ENCODE measurements at places on chromosomes 4 and X.
A peak's percentile ranks its signal among the peaks of the same experiment; 100 is the strongest.

- DNase-seq = peak; percentile 70
Observed at GRCh38 chrX:68415316-68415715, 18.0 kb downstream of the OPHN1 start.

- no peak for DNase-seq
Observed at GRCh38 chr4:4408576-4409335, 21.9 kb downstream of the NSG1 start.

GRCh38 chr4:1417522-1418390 is 11.5 kb upstream of the NKX1-1 start:
- DNase-seq = no peak

GRCh38 chr4:1338752-1339414 is 8.1 kb upstream of the UVSSA start:
- no peak for DNase-seq

GRCh38 chrX:58051346-58051745 is 141.1 kb upstream of the ZXDA start:
- DNase-seq = no peak

DNA sequence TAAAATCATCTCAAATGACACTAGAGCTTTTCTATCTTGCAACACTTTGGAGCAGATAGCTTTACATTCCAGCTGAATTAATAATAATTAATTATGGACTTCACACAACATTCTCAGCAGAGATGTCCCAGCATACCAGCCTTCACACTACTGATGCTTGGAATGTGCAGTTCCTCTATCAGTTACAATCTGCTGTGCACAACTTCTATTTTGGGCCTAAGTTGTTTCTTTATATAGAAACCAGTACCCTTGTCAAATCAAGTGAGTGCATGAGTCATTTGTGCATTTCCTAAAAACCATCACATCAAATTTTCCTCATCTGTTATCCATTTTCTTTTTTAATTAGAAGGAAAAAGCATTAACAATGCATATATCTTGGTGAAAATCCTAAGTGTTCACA is 8.8 kb upstream of the RASL11B start:
- DNase-seq = peak; percentile 48

DNA sequence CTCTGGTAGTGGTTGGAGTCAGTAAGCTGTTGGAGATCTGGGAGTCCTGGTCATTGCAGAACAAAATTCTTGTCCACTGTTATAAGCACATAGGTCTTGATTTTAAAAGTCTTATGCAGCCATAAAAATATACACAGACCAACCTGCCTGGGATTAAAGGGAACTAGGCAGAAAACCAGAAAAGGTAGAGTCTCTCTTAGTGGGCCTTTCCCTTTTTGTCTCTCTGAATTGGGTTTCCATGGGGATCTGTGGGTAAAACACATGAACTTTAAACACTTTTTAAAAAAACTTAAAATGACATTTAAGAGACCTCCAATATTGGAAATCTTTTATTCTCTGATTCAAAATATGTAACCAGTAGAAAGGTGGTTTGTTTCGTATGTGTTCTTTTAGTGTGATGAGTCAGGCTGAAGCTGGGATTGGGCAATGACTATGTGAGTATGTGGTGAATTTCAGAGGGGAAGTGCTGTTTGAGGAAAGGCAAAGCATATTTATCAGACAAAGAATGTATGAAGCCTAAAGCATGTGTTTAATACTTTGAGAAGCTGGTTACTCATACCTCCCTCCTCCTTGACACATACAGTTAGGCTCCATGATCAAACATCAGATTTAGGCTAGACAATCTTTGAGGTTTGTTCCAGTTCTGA is 29.6 kb downstream of the SLC16A2 start:
- DNase-seq = peak; percentile 49

- no peak for DNase-seq
Observed at GRCh38 chr4:80188801-80189458, 8.4 kb upstream of the PRDM8 start.

DNA sequence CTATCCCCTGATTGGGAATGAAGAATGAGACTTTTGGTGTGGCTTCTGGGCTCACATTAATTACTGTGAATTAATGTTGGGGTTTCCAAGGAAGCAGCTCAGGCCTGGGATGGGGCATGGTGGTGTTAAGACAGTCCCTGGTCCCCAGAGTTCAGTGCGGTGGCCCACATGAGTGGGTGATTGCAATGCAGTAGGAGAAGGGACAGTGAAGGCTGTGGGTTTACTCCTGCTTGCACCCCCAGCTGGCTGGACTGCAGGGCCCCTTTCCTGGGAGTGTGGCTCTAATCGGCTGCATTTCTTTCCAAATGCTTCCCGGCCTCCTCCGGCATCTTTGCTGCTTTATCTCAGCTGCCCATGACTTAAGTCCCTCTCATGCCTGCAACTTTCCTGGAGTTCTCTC is 28.2 kb upstream of the GPR78 start:
- no peak for DNase-seq

- DNase-seq = no peak
Observed at GRCh38 chr4:120691536-120691935, 231.0 kb downstream of the PRDM5 start.

DNA sequence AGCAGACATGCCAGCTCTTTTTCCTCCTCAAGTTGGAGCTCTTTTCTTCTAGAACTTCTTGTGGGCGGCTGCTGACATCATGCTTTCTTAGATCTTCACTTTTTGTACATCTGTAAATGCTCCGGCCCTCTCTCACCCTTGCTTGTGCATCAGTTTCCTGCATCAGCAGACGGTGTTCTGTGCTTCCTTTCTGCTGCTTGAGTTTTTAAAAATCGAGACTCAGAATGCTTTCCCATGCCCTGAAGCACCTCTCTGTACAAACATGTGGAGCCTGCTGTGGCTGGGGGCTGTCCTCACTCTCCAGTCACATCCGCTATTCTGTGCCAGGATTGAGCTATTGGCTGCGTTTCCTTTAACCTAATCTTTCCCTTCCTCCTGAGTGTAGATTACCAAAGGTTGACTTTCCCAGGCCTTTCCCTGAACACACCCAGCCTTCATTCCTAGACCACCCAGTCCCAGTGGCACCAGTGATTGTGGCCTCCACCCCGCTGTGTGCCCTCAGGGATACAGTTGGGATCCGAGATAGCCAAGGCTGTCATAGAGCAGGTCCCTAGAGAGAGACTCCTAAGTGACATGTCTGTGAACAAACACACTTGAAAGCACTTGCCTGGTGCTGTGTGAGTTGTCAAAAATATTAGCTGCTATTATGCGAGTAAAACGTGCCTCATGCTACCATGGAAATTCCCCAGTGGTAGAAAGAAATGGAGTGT is 41.9 kb downstream of the TNIP2 start:
- peak; percentile 51 for DNase-seq

- peak; percentile 24 for DNase-seq
Observed at GRCh38 chrX:3748052-3748559, 34.7 kb upstream of the PRKX start.

DNA sequence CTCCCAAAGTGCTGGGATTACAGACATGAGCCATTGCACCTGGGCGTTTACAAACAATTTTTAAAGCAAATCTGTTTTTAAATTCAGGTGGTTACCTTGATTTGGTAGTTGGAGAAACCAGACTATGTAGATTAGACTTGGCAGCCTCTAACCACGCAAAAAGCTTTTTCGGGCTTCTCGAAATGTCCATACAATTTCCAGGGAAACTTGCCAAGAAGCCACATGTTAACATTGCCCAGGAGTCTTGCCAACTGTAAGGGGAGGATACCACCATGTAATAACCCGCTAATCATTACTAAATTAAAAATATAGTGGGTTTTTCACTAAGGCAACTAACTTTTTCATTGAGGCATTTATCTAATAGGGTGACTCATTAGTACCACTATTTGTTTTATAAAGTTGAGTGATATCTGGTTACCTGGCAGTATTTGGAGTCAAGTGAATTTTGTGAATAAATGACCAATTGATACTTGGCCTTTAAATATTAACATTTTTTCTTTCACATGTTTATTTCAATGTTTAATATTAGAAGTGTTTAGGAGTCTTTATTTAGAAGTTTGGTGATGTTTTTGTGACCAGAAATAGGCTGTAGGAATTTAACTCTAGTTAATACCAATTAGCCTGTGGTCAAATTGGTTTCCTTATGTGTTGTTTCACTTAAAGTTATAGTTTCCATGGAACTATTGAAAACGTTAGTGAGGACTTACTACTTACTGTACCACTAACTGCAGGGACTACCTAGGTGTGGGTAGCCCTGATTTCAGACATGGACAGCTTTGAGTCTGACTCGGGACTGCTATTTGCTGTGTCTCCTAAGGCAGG is 61.3 kb downstream of the CLDN34 start:
- DNase-seq = no peak

GRCh38 chrX:66915893-66916292 is 277.0 kb upstream of the EDA2R start:
- no peak for DNase-seq

- DNase-seq = peak; percentile 70
Observed at GRCh38 chrX:68511255-68511654, 12.4 kb downstream of the YIPF6 start.

DNA sequence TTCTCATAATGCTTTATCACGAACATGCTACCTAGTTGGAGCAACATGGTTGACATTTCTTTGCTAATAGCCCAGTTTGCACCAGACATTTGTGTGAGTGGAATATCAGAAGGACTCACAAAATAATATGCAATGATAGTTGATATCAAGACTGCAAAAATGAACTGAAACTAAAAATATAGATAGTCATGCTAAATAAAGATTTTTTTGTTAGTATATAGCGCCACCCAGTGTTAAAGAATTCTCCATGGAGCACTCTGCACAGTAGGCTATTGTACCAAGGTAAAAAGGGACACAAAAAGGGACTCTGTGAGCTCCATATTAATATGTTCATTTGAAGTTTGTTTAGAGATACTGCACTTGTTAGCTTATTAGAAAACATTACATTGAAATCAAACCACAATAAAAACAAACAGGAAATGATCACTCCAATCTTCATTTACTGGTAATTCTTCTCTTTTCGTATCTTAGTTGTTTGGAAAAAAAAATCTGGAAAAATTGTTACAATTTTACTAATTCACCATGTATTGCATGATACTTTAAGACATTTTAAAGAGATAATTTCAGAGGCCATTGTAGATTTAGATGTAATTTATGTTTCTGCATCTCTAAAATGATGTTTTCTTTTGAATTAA is 1509.6 kb downstream of the ADGRL3 start:
- DNase-seq = peak; percentile 34

- DNase-seq = no peak
Observed at GRCh38 chr4:78369679-78370078, 181.9 kb upstream of the ANXA3 start.

GRCh38 chr4:6972911-6973310 is 63.3 kb downstream of the TBC1D14 start:
- DNase-seq = no peak

- no peak for DNase-seq
Observed at GRCh38 chr4:89994176-89994873, 99.7 kb downstream of the MMRN1 start.

DNA sequence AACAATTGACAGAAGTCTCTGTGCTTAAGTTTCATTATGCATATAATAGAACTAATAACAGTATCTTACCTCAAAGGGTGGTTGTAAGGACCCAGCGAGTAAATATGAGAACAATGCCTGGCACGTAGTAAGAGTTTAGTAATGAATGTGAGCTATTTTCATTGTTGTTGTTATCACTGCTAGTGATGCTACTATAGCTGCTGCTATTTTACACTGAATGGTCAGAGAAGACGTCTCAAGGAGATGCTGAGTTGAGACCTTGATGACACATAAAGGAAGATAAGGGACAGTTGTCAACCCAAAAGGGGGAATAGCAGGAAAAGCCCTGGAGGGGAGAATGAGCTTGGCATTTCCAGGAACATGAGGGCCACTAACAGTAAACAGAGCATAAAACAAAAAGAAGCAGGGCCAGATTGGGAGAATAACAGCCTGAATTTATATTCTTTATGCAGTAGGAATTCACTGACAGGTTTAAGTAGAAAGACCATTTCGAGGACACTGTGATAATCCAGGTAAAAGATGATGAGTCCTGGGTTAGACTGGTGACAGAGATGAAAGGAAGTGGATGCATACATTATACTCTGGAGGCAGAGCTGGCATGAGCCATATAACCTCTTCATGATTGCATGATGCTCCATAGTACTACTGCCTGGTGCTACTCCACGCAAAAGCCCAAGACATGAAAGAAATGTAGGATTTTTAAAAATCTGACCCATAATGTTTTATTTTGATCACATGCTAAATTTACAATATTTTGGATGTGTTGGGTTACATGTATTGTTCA is 23.1 kb downstream of the ATP8A1 start:
- DNase-seq = no peak

- DNase-seq = no peak
Observed at GRCh38 chr4:138892483-138893407, 122.8 kb upstream of the NOCT start.

- DNase-seq = no peak
Observed at GRCh38 chr4:113689394-113689793, 72.1 kb downstream of the CAMK2D start.

GRCh38 chrX:11143931-11144678 is 33.0 kb downstream of the HCCS start:
- DNase-seq = peak; percentile 82

DNA sequence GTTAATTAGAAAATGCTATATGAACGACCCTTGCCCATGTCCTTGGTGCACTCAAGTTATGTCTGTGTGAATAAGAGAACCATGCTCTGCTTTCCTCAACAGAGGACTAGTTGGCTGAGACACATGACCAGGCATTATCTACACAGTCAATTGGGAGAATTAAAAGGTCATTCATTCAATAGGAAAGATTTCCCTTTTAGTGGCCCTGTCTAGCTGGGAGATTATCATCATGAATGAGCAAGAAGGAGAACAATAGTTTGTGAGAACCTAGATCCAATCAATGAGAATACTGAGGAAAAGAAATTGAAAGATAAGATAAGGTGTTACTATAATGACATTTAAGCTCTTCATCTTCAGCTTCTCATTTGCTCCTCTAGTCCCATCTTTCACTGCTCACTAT is 1033.4 kb upstream of the LCORL start:
- no peak for DNase-seq

DNA sequence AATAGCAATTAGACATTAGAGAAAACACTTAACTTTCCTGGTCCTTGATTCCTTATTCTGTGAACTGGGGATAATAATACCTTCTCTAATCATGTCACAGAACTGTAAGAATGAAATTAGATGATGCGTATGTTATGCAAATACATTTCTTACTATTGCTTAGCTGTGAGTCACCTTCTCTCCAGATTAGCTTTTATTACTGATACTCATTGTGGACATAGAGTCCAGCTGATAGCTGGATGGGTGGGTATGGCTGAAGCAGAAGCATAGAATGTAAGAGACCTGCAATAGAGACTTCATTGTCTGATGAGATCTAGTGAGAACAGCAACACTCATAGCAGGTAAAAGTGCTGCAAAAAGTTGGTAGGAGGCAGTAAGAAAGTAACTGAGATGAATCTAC is 437.2 kb upstream of the ZFP42 start:
- no peak for DNase-seq

DNA sequence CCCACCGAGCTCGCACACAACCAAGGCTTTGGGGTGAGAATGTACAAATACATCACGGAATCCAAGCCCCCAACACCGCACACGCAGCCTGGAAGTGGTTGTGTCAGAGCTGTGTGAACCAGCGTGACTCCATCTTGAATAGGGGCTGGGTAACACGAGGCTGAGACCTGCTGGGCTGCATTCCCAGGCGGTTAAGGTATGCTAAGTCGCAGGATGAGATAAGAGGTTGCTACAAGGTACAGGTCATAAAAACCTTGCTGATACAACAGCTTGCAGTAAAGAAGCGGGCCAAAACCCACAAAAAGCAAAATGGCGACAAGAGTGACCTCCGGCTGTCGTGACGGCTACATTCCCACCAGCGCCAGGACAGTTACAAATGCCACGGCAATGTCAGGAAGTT is 258.4 kb downstream of the DHRSX start:
- no peak for DNase-seq

GRCh38 chr4:118225511-118225910 is 127.3 kb downstream of the PRSS12 start:
- DNase-seq = no peak
